Activated CD4-positive, alpha-beta T cell treated with anti-CD3 and anti-CD28 coated beads, Interleukin-2, Interleukin-6, amounts not matched to agents 100 ng/mL and 50 ng/mL, durations not matched to agents 16 hours and 8 hours (primary cell): ENCODE measurements at places on chromosomes 3 and 15.
A peak's percentile ranks its signal among the peaks of the same experiment; 100 is the strongest.

DNA sequence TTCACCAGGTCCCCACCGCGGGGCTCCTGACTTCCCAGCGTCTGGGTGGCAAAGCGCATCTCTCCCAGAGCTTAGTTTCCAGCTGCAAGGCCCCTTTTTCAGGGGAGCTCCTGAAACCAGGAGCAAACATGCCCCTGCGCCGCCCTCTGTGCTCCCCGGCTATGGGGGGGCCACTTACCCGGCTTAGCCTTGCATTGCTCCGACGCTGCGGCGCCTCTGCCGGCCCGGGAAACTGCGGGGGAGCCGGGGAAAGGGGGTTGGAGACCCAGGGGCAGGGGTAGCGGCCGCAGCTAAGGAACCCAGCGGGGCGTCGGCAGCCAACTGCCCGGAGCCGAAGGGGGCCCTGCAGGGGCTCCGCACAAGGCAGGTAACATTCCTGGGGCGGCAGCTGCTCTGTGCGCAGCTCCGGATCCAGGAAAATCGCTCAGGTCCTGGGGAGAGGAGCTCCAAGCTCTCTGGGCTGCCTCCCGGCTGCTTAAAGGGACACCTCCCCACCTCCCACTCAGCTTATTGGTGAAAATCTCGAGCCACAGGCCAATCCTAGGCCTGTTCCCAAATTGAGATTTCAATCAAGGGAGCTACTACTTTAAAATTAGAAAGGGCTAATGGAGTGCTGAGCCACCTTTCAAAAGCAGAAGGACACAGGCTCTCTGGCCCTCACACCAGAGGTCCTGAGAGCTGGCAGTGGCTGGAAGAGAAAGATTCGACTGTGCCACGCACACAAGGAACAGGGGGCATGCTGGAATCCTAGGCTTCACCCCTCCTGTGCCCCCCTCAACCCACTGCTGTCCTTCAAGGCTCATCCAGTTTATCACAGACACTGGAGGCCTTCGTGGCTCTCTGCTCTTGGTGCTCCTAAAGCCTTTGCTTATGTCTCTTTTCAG is 42.7 kb upstream of the PRICKLE2 start:
- DNase-seq: no peak

GRCh38 chr3:71721651-71722157 is 3.5 kb downstream of the EIF4E3 start:
- DNase-seq: peak; percentile 34

DNA sequence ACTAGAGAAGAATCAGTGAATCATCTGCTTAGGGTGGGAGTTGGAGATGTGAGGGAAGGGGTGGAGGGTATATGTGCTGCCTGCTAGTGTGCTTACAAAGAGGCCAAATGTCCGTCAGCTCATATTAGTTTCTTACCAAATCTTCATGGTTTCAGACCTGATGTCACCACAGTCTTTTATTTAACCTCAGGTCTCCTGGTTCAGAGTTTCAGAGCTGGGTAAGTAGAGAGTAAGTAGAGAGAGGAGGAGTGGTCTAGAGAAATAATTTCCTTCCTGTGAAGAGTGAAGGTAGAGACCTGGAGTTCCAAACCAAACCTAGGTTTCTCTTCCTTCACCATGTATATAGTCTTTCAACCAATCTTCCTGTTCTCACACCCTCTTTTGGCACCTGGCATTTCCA is 17.5 kb upstream of the P2RY1 start:
- DNase-seq: no peak

DNA sequence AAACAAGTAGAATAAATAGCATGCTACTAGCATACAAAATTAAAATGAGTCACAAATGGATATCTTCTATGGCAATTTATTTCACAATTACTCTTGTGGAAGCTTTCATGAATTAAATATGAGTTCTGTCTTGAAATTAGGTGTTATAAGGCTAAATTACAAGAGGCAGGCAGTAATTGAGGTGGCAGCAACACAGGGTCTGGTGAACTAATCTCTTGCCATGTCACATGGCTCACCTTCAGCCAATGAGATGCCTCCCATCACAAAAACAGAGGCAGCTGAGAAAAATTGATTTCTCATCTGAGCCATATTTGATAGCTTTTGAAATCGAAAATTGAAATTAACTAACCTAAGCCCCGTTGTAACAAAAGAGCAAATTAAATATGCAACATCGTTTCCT is 268.8 kb downstream of the NR2F2 start:
- DNase-seq: no peak

- DNase-seq: no peak
Measured at GRCh38 chr15:29613951-29614382, 208.3 kb downstream of the TJP1 start.

GRCh38 chr15:70633103-70633831 is 130.1 kb downstream of the UACA start:
- no peak for DNase-seq

DNA sequence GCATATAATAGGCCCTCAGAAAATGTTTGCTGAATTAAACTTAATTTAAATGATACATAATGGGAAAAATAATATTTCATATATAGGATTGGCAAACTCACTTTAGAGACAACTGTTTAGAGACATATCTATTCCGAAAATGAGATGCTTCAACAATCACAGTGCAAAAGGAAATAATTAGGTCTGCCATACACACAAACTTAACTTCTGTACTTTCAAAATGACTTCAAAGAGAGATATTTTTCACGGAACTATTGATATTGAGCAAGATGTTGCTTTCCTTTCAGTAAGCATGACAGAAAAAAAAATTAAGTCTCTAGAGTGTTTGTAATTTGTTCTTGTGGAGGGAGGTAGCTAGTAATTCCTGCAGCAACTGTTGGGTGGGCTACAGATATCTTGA is 769.5 kb downstream of the TUSC7 start:
- no peak for DNase-seq

GRCh38 chr3:58874248-58874741 is 175.5 kb downstream of the CFAP20DC start:
- DNase-seq: peak; percentile 47

GRCh38 chr3:16770021-16770420 is 114.7 kb upstream of the PLCL2 start:
- no peak for DNase-seq

- no peak for DNase-seq
Measured at GRCh38 chr15:78307976-78308375, 8.6 kb upstream of the SKIC8 start.

- no peak for DNase-seq
Measured at GRCh38 chr3:184546252-184546651, 15.3 kb upstream of the EPHB3 start.

GRCh38 chr3:58351920-58352319 is 19.2 kb downstream of the PXK start:
- DNase-seq: no peak

GRCh38 chr3:172279191-172279640 is 169.0 kb downstream of the GHSR start:
- DNase-seq: no peak

DNA sequence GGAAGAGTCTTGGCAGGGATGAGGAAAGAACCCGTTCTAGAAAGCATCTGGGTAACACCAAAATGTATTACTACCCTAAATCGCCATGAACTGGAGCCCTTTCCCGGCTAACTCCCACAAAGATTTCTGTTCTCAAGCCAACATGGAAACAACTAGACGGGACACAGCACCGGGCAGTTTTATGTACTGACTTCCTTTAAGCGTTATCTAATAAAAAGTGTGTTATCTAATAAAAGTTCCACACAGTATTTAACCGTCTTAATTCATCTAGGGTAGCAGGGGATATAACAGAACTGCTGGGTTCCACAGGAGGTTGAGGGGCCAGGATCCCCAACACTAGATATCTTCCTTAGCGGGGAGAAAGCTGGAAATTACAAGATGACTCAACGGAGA is 347 bp upstream of the C3orf62 start:
- no peak for DNase-seq

DNA sequence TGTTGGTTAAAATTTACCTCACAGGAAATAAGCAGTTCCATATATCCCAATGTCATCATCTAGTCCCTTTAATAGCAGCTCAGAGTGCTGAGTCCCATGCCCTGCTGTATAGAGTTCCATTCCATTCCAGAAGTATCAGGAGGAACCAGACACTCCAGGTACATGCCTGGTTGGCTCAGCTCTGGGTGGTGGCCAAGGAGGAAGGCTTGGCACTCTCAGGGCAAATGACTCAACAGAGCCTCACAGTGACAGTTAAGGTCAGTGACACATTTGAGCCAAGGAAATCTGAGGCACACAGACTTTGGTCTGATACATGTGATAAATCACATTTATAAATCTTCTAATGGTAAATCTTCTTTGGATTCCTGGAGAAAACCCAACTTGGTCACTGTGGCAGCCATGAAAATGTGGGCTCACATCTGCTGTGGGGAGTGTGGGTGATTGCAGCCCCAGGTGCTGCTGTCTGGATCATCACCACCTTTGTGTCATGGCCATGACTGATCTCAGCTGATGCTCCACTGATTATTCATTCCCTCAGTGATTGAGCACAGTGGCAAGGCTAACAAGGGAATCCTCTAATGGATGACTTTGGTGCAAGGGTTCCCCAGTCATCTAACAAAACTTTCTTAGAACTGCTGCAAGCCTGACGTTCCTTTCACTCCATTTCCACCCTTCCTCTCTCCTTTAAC is 9.3 kb downstream of the HHLA2 start:
- DNase-seq: peak; percentile 24

DNA sequence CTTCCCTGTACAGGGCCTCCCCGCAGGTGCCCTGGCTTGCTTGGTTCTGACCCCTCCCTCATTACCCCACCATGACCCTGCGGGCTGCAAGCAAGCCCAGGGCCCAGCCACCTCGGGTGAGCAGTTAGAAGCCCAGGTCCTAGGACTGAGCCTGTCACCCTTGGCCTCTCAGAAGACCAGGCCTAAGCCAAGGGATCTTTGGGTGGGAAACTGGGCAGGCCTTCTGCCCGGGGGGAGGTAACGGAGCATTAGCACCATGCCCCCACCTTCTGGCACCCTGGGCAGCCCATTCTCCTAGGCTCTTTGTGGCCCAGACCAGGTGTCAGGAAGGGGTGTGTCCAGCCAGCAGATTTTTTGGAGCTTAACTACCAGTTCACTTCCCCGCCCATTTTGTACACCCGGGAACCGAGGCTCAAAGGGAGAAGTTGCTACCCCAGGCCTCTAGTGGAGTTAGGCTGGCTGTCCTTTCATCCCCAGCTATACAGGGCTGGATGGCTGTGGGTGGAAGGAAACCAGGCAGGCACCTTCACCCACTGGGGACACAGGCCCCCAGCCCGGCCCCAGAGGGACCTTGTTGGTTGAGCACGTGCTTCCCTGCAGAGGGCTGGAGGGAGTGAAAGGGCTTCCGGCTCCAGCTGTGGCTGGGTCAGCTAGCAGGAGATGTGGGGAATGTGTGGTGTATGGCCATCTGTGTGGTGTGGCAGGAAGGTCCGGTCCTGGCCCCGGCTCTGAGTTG is 1.4 kb downstream of the CSK start:
- peak; percentile 73 for DNase-seq

- DNase-seq: no peak
Measured at GRCh38 chr15:80177156-80177555, 24.4 kb downstream of the FAH start.

DNA sequence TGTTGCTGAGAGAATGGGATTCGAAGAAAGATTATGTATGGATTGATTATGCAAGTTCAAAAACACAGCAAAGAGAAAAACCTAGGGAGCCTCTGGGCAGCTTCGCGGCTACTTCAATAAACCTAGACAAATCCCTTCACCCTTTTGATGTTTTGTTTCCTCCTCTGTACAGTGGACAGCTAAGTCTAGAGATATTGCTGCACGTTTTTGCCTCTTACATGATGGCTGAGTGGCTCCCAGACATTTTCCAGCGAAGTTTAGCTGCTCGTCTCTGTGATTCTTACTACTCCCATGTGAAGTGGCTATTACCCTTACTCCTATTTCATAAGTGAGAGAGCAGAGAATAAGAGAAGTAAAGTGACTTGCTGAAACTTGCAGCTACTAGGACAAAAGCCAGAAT is 695.0 kb upstream of the GRM7 start:
- no peak for DNase-seq
